ENCODE measurements at places on chromosomes 3 and 15.

- no peak for DNase-seq
Measured at GRCh38 chr3:53028641-53029040, 17.2 kb downstream of the SFMBT1 start.

DNA sequence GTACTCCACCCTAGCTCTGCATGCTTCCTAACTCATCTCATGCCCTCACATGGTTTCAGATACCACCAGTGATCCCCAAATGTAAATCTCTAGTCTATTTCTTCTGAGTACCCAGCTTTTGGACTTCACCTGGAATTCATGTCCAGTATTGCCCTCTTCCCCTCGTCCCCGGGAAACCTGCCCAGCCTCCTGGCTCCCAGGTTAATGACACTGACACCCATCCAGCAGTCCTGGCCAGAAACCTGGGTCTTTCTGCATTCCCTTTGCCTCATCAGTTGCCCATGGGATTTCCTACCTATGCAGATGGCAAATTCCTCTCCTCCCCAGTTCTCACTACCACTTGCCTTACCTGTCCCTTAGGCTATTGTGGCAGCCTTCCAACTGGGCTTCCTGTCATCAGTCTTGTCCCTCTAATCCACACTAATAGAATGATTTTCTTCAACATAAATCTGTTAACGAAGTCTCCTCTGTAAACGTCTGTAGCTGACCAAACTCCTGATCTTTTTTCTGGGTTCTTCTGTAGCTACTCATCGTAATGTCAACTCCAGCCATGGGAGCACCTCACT is 15.3 kb upstream of the MYLK start:
- no peak for DNase-seq

DNA sequence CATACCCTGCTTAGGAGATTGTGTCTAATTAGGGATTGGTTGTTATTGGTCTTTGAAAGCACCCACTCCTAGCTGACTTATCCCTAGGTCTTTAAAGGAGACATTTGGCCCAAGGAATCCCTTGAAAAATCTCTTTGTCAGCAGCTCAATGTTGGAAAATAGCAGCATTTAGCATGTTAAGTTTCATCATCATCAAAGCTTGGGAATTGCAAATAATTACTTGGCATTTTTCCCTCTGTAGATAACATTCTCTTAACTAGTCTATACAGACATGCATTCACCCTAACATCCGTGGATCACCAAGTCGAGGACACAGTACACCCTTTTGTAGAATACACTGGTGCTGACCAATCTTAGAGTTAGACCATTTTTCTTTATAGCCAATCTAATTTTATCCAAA is 332.2 kb downstream of the AGBL1 start:
- no peak for DNase-seq

DNA sequence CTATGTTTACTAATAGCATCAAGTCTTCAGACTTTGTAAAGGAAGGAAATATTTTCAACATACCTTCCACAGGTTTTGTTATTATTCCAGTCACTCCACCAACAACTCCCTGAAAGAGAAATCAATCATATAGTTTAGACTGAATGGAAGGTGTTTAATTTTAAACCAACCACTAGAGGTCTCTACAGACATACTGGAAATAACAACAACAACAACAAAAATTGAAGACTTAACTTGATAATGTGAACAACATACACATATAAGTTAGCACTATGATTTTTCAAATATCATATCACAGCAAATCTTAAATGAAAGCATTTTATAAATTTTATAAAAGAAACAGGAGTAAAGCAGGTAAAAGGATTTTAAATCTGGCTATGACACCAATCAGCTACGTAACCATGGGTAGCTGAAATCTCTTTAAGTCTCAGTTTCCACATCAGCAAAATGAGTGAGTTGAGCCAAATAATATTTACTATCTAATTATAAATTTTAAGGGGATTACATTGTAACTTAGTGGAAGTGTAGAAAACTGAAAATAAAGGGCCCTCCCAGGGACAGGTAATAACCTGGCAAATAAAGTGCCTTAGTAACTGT is 188.2 kb downstream of the VPS13C start:
- peak; percentile 4 for DNase-seq

DNA sequence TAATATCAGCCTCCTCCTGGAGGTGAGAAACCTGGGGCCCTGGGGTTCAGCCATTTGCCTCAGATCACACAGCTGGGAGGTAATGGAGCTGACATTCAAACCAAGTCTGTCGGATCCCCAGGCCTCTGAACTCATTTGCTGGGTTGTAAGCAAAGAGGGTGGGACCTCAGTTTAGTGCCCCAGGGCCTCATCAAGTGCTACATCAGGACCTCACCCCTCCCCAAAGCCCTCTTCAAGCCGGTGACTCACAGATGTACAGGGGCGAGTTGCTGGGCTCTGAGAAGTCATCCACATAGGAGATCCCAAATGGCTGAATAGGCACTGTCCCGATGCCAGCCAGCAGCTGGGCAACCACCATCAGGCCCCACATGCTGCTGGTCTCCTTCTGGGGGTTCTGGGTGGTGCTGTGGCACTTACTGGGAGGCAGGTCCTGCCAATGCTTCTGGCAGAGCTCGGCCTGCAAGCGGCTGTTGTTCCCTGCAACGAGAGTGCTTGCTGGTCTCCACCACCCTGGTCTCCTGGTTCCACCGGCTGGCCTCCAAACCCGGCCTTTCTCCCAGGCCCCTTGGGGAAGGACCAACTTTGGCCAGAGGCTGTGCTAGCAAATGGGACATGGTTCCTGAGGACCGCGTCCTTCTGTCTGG is 59.2 kb upstream of the RAB6B start:
- DNase-seq, result no peak

- DNase-seq, result no peak
Measured at GRCh38 chr3:180306155-180306554, 269.4 kb upstream of the PEX5L start.

DNA sequence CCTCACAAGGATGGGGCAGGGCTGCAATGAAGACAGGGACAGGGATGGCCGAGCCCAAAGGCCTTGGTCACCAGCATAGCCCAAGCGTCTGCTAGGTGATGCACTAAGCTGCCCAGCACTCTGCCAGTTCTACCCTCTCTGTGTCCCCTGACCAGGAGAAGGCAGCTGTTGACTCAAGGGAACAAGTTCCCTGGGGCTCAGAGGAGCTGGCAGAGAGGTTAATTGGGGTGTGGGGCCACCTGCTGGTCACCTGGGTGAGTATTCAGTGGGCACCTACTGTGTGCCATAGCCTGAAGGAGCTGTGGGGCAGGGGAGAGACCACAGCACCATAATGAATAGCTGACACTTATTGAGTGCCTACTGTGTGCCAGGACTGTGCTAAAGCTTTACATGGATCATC is 22.0 kb upstream of the DOCK3 start:
- no peak for DNase-seq

DNA sequence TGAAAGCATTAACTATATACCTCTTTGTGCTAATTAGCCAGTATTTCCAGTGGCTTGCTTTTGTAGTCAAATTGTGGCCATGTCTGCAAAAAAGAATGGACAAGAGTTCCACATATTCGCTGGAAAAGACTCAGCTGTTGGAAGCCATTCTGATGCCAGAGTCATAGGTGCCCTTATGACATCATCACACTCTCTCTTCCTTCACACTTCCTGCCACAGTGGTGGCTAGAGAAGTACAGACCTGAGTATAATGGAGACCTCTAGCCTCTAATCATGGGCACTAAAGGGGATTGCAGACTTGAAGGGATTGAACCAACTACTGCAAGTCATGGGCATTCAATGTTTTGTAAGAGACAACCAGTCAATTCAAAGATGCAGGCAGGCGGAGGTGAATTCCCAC is 38.3 kb upstream of the IQCF6 start:
- DNase-seq, result no peak

DNA sequence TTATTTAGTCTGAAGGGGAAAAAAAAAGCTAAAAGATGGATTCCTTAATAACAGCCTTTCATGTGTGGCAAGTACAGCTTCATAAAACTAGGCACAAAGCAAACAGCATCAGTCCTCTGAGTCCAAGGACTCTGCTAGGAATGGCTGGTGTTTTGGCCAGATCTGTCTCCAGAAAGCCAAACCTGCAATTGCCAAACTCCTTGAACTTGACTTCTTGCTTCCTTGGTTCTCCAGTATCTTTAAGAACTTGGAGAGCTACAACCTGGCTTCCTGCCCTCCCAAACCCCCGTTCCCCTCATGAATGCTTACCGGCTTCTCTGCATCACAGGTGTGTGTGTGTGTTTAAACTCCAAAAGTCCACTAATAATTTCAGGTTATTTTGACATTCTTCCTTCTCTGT is 1.6 kb upstream of the PLOD2 start:
- DNase-seq, result no peak

GRCh38 chr15:69718916-69719315 is 266.3 kb downstream of the RPLP1 start:
- DNase-seq, result no peak

GRCh38 chr15:29952225-29952624 is 130.0 kb upstream of the TJP1 start:
- no peak for DNase-seq

DNA sequence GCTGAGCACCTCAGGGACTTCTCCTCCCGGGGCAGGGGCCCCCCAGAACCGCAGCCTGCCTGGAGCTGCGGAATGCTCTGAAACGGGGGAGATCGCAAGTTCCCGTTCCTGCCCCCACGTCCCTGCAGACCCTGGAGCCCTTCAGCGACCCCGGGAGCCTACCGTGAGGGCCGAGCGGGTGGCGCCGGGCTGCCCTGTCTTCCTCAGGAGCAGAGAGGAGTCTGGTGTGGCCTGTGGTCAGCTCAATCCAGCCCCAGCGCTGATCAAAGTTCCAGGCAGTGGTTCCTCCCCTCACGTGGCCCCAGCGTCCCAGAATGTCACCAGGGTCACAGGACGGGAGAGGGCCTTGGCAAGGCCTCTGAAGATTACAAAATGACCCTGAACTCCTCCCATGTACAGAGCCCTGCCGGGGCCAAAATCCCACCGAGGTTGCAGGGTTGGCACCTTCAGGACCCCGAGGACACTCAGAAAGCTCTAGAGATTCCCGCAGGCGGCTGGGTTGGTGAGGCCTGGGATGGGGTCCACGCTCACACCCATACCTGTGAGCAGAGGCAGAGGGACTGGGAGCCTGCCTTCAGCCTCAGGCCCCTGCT is at the start of gene CPN2:
CPN2 (minus strand) TSS at position 249 of the 593 bp plus-strand sequence. CDS start 8,626 bp downstream, outside the sequence.
- DNase-seq, result no peak

- DNase-seq, result no peak
Measured at GRCh38 chr3:49492969-49493368, 22.9 kb downstream of the DAG1 start.

GRCh38 chr3:119562307-119562961 is 3.0 kb upstream of the CD80 start:
- DNase-seq, result no peak

- no peak for DNase-seq
Measured at GRCh38 chr3:109184726-109185125, 48.2 kb downstream of the C3orf85 start.

GRCh38 chr3:166456286-166456685 is 619.1 kb upstream of the BCHE start:
- DNase-seq, result no peak

DNA sequence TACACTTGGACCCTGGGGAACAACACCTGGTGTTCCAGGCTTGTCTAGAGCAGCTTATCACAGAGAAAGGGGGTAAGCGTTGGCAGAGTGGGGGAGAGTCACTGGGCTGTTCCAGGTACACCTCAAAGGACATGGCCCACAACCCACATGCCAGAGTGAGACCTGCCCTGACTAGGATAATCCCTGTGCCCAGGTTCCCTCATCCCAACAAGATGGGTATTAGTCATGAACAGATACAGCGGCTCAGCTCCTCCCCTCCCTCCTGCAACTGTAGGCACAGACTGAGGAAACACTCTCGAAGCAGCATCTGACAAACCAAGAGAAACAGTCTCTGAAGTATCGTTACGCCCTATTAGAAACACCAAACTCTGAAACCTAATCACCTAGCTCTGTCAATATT is 32.1 kb upstream of the RPS17 start:
- DNase-seq, result no peak

GRCh38 chr15:51702710-51703109 is 21.4 kb downstream of the SCG3 start:
- DNase-seq, result no peak

All from NCI-H146 (cell line).